ENCODE measurements at places on chromosomes 16 and 17.

GRCh38 chr17:78759969-78760352, 22.1 kb downstream of the CYTH1 start:
- DNase-seq, result no peak

- no peak for DNase-seq
Observed at GRCh38 chr17:35605678-35606077, 18.6 kb downstream of the AP2B1 start.

- no peak for DNase-seq
Observed at GRCh38 chr17:66836063-66837005, 1.4 kb downstream of the CACNG5 start.

GRCh38 chr16:56708525-56709442, 21.1 kb upstream of the NUP93 start:
- DNase-seq, result peak; percentile 50

DNA sequence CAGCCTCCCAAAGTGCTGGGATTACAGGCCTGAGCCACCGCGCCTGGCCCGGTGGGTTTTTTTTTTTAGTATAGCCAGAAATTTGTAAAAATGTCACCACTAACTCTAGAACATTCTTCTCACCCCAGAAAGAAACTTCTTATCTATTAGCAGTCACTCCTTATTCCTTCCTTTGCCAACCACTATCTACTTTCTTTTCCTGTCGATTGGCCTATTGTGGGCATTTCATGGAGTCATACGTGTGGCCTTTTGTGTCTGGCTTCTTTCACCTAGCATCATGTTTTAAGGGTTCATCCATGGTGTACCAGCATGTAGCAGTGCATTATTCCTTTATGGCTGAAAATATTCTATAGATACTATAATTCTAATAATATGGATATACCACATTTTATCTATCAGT, 3.6 kb downstream of the CYB5D2 start:
- no peak for DNase-seq

DNA sequence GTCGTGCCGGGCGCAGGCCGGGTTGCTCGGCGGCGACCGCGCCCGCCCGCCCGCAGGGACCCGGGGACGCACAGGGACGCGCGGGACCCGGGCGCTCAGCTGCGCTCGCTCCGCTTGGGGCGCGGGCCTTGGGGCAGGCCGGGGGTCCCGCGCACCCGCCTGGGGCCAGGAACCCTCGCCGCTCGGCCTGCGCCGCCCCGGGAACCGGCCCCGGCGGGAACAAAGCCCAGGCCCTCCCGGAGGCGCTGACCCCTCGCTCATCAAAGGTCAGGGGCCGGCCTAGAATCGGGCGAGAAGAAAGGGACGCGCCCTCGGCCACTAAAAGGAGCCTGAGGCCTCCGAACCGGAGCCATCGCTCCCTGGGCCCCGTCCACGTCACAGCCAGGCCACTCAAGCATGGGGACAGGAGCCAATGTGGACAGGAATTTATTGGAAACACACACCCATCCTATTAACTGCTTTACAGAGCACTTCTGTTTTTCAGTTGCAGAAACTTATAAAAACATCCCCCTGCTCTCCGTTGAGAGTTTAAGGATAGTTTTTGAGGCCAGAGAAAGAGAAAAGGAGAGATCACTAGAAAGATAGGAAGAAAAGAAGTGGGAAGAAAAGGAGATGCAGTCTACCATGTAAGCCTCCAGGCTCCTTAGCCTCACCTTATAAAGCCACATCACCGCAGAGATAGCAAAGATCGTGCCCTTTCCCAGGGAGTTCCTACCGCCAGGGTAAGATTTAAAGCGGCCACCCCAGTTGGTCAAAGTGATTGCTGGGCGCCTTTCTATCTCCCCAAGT, 558 bp upstream of the ZFHX3 start:
- DNase-seq, result no peak

- no peak for DNase-seq
Observed at GRCh38 chr16:1972490-1972877, 631 bp downstream of the TBL3 start.

GRCh38 chr17:72725433-72726068, 366.9 kb downstream of the SLC39A11 start:
- DNase-seq, result peak; percentile 76

DNA sequence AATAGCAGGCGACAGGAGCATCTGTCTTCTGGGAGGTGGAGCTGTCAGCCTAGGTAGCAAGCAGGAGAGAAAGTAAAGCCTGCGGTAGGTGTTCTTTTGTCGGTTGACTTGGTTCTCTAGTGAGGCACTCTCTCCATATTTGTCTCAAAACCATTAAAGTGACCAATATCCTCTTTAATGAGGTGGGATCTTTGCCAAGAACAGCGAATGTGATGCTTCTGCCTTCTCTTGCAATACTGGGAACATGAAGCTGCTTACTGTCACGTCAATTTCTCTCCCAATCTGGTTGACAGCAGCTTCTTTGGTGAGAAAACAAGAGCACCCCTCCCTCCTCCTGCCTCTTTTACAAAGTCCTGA, 176.7 kb downstream of the ABCC12 start:
- no peak for DNase-seq

GRCh38 chr16:13342675-13343074, 441.3 kb downstream of the SHISA9 start:
- no peak for DNase-seq

GRCh38 chr16:71311553-71312158, 22.5 kb upstream of the CMTR2 start:
- peak; percentile 53 for DNase-seq

DNA sequence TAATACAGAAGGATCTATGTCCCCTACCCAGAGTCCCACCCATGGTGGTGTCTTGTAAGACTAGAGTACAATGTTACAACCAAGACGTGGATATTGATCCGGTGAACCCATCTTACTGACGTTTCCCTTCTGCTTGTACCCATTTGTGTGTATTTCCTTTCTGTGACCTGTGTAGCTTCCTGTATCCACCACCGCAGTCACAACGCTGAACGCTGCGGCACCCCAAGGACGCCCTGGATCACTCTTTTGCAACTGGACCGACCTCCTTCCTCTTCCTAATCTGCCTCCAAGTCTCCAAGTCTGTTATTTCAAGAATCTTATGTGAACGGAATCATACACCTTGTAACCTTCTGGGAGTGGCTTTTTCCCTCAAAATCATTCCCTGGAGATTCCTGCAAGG, 33.5 kb upstream of the CBX4 start:
- DNase-seq, result no peak

DNA sequence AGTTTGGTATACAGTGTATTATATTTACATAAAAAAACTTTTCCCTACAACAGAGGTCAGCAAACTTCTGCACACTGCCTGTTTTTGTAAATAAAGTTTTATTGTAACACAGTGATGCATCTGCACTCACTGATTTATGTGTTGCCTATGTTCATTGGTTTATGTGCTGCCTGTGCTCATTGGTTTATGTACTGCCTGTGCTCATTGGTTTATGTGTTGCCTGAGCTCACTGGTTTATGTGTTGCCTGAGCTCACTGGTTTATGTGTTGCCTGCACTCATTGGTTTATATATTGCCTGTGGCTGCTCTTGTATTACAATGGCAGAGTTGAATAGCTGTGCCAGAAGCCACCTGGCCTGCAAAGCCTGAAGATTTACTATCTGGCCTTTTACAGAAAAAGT, 81.6 kb downstream of the MYH11 start:
- DNase-seq, result no peak

DNA sequence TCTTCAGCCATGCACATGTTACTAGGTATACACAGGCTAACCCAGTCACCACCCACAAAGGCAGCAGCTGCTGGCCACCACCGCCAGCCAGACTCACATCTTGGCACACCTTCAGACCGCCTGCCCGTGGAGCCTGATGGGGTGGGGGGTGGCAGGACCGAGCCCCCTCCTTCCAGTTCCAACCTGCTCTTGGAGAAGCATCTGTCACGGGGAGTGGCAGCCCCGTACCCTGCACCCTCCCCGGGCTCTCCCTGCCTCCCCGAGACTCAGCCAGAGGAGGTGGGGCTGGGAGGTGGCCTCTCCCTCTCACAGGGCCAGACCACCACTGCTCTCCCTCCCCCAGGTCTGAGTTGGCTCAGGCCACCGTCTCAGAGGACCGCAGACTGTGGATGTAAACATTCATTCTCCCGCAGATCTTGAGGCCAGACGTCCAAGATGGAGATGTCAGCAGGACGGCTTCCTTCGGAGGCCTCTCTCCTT, 11.3 kb upstream of the RBFOX3 start:
- DNase-seq, result no peak

GRCh38 chr17:40519089-40519775, 17.8 kb upstream of the TNS4 start:
- DNase-seq, result no peak

DNA sequence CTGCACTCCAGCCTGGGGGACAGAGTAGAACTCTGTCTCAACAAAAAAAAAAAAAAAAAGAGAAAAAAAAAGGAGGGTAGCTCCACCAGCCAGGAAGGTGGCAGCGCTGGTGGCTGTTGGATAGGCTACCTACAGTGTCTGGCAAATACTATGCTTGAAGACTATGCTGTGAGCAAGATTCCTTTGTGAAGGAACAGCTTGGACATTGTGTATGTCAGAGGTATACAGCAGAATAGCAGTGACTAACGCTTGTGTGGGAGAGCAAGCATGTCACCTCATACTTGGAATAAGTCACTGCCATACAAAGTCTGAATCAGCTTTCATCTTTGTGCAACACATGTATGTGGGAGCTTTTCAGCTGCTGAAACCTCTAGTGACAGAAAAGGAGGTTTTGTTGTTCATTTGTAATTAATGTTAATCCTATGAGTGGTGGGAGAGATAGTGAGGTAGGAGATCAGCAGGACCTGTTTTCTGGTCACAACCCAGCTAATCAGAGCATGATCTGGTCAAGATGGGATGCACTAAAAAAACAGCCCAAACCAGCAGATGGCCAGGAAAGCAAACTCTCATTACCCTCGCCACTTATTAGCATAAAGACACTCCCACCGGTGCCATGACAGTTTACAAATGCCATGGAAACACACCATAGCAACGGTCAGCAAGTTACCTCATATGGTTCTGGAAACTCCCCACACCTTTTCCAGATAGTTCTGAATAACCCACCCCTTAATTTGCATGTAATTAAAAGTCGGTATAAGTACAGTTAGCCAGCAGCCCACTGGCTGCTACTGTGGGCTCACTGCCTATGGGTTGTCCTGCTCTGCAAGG, 6.8 kb upstream of the ITGAD start:
- peak; percentile 10 for DNase-seq

GRCh38 chr17:28610376-28610775, 3.6 kb downstream of the RSKR start:
- DNase-seq, result no peak

DNA sequence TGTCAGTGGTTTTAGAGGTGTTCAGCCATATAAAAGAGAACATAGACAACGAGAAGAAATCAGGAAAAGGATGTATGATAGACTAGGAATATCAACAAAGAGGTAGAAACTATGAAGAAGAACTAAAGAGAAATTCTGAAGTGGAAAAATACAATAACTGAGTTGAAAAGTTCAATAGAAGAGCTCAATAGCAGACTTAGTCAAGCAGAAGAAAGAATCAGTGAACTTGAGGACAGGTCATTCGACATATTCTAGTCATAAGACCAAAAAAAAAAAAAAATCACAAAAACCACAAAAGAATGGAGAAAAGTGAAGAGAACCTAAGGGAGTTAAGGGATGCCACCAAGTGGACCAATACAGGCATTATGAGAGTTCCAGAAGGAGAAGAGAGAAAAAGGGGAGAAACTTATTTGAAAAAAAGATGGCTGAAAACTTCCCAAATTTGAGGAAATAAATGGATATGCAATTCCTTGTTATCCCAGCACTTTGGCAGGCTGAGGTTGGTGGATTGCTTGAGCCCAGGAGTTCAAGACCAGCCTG, 321.2 kb downstream of the ABCC12 start:
- DNase-seq, result no peak

GRCh38 chr16:711548-712320, 3.2 kb upstream of the METRN start:
- peak; percentile 83 for DNase-seq

- DNase-seq, result no peak
Observed at GRCh38 chr17:31687505-31688126, 171.4 kb downstream of the COPRS start.

DNA sequence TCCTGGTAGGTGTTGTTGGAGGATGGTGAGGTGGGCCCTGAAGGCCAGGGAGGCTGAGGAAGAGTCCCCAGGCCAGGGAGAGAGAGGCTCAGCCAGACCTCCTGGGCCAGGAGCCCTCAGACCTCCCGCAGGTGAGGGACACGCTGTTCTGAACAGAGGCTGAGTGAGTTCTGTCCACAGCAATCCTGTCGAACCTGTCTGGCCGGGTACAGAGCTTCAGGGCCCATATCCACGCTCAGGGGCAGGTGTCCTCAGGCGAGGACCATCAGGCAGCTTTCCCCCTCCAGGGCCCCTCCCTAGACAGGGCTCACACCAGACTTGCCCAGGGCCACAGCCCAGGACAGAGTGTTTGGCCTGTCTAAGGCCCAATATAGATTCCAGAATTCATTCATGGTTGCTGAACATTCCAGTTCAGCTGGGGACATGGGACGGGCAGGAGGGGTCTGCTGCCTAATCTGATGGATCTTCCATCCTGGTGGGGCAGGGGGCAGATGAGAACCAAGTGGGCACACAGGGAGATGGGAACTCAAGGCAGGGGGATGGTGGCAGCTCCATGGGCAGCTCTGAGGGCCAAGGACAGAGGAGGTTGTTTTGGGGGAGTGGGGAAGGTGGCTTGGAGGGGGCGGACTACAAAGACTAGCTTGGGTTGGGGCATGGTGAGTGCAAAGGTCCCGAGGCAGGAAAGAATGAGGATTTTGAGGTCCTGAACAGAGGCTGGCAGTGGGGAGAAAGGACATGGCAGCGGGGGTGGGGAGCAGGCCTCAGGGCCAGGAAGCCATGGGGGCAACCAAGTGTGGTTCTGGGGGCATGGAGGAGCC, 23.4 kb upstream of the MPRIP start:
- DNase-seq, result no peak

GRCh38 chr17:7293159-7293558, 1.3 kb downstream of the YBX2 start:
- no peak for DNase-seq

- no peak for DNase-seq
Observed at GRCh38 chr16:4675864-4676786, 17.2 kb upstream of the NUDT16L1 start.

- no peak for DNase-seq
Observed at GRCh38 chr17:35132099-35132498, 10.0 kb downstream of the NLE1 start.

DNA sequence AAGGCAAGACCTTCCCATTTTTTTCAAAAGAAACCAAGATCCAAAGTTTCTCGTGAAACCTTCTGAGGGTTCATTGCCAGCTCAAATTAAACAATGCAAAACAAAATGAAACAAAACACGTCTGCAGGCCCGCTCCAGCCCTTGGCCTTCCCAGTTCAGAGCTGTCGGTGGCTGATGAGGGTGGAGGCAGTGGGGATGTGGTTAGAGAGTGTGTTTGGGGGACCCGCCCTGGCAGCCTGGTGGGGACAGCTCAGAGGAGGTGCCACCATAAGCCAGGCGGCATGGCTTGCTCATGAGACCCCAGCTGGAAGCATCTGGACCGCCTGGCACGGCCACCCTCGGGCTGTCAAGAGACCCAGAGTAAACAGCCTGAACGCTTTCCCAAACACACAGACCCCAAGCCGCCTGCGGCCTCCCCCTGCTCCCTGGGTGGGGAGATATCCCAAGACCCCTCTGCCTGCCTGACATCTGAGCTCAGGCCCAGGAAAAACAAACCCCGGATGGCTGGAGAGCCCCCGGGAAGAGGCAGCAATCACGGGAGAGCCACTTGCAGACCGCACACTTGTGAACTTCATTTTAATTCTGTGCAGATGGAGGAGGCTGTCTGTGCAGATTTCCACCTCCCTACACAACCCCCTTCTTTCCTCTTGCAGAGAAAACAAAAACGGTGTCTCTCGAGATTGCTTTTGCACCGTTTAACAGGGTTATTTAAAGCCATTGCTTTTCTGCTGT, 35.4 kb upstream of the LITAF start:
- no peak for DNase-seq

GRCh38 chr17:65727246-65727645, 165.8 kb upstream of the AXIN2 start:
- DNase-seq, result no peak

All from dermis blood vessel endothelial cell (primary cell).